ENCODE measurements at places on chromosomes 6 and 20.

GRCh38 chr6:115870464-115870863 is 190.2 kb downstream of the FRK start:
- DNase-seq, result no peak

- peak; percentile 43 for DNase-seq
Observed at GRCh38 chr20:59032713-59033059, 551 bp upstream of the ATP5F1E start.

DNA sequence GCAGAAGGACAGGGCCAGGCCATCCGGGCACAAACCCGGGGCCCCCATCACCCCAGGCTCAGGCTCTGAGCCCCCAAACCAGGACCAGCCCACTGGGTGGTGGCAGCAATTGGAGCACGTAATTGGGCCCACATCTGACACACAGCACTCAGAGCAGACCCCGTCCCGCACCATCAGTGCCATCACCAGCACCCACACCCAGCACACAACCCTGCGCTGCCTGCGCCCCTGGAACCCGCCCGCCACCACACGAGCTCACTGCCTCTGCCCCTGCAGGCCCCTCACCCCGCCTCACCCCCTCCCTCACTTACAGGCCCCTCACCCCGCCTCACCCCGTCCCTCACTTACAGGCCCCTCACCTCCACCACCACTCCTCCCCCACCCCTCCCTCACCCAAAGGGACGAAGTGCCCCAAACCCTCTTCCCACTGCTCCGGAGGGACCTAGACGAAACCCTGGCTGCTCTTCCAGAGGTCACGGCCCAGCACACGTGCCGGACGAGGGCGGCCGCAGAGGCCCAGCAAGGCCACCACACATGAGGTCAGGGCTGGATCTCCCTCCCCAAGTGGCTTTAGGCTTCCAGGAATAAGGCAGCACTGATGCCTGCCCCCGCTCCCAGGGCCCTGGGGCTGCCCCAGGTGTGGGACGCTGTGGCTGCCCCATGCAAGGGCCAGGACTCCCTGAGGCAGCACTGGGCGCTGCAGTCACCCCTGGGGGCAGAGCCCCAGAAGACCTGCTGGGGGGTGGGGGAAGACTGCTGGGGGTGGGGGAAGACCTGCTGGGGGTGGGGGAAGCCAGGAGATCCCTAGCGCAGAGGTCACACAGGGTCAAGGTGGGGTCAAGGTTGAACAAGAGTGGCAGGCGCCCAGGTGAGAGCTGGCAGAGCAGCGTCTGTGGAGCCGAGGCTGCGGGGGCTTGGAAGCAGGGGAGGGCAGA is 22.4 kb downstream of the KCNQ2 start:
- DNase-seq, result no peak

DNA sequence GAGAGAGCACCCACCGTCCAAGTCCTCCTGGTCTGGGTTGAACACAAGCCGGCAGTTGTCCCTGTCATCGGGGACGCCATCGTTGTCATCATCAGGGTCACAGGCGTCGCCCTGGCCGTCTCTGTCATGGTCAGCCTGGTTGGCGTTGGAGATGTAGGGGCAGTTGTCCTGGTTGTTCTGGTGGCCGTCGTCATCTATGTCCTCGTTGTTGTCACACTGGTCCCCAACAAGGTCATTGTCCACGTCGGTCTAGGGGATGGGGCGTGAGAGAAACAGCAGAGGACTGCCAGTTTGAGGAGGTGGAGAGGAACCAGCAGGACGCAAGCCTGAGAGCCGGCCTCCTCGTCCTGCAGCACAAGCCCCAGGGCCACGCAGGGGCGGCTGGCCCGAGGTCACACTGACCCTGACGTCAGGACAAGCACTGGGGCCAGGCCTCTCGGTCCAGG is 28.5 kb downstream of the THBS2 start:
- DNase-seq, result no peak
